ENCODE measurements at places on chromosomes 5 and 9.

DNA sequence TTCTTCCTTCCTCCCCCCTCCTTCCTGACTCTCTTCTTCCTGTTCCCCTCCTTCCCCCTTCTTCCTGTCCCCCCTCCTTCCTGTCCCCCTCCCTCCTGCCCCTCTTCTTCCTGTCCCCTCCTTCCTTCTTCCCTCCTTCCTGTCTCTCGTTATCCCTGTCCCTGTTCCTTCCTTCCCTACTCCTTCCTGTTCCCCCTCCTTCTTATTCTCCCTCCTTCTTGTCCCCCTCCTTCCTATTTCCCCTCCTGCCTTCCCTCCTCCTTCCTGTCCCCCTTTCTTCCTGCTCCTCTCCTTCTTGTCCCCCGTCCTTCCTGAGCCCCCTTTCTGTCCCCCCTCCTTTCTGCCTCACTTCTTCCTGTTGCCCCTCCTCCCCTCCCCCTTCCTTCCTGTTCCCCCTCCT is 70.6 kb downstream of the COL5A1 start:
- no peak for DNase-seq

- no peak for DNase-seq
These were observed 137.1 kb upstream of the FSTL4 start for GRCh38 chr5:133749331-133749985.

DNA sequence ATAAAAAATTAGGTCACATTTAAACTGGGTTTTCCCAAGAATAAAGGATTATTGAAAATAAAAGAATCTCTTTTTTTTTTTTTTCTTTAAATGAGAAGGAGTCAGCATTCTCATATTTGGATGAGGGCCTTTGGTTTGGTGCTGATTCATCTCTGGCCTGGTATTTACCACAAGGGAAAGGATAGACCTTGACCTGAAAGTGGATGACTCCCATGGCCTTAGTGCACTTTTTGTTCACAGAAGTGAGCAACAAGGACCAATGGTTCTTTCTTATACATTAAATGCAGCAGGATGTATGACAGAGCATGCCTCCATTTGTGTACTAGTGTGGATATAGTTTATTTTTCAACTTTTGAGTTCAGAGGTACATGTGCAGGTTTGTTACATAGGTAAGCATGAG is 6.9 kb downstream of the YTHDC2 start:
- DNase-seq = no peak

- DNase-seq = no peak
These were observed 114.2 kb downstream of the GOLPH3 start for GRCh38 chr5:32059761-32060530.

GRCh38 chr5:127697894-127698600 is 5.1 kb upstream of the CCDC192 start:
- DNase-seq = no peak

GRCh38 chr5:160833806-160834205 is 18.2 kb downstream of the ATP10B start:
- no peak for DNase-seq

- no peak for DNase-seq
These were observed 112.3 kb upstream of the GDNF start for GRCh38 chr5:37951946-37952721.

GRCh38 chr5:64213531-64213930 is 47.9 kb downstream of the RNF180 start:
- DNase-seq = no peak

DNA sequence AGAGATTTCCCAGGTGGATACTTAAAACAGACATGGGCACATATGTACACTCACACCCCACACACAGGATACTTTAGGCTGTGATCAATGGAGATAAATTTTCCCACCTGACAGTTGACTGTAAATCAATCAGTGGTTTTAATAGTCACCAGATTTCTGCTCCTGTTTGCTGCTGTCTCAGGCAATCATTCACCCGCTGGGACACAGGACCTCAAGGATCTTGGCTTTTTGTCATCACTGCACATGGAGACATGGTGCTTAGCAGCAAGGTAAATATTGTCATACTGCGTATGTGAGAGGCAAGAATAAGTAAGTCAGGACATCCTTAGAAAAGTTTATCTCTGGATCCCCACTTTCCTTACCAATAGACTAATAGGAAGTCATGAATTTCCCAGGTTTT is 60.8 kb upstream of the KLF9 start:
- DNase-seq = no peak

GRCh38 chr9:13027879-13028278 is 251.6 kb downstream of the MPDZ start:
- no peak for DNase-seq

GRCh38 chr9:14993901-14994554 is 83.8 kb upstream of the FREM1 start:
- DNase-seq = no peak

DNA sequence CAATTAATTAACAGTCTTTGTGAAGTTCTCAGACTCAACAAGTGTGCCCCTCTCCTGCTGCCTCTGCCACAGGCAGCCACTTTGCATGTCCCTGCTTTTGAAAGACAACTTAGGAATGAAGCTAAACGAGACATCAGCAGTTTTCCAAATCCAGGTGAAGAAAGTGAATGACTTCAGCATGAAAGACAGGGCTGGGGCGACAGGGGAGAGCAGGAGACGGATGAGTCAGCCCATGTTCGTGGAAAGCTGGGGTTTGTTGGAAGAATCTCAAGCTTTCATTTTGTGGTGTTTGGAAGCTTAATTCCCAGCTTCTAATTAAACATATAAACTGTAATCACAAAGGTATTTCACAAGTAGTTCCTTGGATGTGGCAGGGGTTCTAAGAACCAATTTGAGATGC is 207.8 kb upstream of the MAP3K1 start:
- DNase-seq = no peak

- no peak for DNase-seq
These were observed 360.8 kb downstream of the NTRK2 start for GRCh38 chr9:85030316-85030715.

DNA sequence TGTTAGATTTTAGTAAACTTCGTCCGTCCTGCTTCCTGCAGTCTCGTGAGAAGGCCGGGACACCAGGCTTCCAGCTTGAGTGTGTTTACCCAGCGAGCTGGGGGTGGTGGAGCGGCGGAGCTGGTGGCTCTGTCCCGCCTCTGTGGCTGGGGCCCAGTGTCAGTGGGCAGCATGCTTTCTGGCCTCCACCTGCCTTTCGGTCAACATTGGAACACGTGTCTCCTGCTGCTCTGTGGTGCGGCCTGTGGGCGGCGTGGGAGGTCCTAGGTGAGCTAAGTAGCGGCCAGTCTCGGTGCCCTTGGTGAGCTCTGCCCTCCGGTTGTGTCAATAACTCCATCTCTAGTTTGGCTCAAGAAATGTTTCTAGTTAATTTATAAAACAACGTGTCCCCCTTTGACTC is 125.9 kb downstream of the GADD45G start:
- no peak for DNase-seq

GRCh38 chr5:16345454-16345853 is 120.1 kb downstream of the ZNF622 start:
- no peak for DNase-seq

DNA sequence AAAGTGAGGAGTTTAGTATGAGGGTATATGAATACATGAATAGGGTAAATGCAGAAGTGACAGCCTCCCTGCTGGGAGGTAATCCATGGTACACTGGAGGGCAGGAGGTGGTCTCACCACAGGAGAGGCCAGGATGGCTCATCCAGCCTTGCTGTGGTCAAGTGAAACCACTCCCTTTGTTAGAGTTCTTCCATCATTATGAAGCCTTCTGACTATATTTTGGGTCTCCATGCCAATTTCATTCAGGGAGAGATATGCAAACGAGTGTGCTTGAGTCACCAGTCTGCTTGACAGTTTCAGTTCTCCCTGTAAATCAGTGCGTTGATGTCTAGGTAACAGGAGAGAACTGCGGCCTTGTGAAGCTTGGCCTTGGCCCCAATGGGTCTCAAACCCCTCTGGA is 16.4 kb downstream of the PPP3R2 start:
- no peak for DNase-seq

DNA sequence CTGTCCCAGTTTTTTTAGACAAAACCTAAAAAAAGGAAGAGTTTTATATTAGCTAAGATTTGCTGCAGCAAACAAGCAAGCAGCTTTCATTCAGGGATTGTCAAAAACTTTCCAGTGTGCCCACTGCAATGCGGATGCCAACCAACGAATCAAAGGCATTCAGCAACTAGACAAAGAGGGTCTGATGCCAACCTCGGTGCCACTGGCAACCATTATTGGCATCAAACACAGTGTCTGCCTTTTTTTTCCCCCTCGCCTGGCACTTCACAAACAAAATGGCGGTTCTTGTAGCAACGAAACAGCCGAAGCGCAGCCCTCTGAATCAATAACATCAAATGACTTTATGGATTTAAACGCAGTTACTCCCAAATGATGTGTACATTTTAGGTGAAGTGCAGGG is 10.4 kb downstream of the NFIB start:
- no peak for DNase-seq

GRCh38 chr9:6428940-6429889 is 16.2 kb downstream of the UHRF2 start:
- no peak for DNase-seq

GRCh38 chr9:21710548-21711191 is 91.8 kb upstream of the MTAP start:
- DNase-seq = no peak

DNA sequence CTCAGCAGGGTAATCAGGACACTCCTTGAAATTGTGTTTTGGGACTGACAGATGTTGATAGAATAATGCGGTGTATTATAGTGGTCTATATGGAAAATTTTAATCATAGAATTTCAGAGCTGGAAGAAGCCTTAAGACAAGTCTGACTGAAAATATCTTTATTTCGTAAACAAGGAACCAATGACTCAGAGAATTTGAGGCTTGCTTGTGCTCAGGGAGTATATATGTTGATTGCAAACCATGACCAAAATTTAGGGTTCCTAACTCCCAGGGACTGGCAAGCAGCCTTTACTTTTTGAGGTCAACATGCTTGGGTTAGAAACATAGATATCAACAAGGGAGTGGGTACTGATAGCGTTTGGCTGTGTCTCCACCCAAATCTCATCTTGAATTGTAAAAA is 287.2 kb downstream of the CD180 start:
- DNase-seq = no peak

DNA sequence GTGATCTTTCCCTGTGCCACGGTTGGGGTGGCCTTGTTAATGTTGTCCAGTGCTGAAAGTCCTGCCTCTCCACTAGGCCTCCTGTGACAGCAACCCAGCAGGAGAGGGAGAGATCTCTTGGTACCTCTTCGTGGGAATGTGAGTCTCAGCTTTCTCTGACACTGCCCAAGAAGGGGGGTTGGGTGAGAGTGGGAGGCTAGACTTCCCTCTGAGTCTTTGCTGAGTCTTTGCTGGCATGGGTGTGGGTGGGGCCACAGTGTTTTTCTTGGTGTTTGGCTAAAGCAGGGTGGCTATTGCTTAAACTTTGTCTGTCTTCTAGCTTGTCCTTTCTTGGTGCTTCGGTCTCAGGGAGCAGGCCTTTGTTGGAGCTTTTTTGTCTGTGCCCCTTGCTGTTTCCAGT is 145.6 kb downstream of the GNA14 start:
- DNase-seq = no peak

DNA sequence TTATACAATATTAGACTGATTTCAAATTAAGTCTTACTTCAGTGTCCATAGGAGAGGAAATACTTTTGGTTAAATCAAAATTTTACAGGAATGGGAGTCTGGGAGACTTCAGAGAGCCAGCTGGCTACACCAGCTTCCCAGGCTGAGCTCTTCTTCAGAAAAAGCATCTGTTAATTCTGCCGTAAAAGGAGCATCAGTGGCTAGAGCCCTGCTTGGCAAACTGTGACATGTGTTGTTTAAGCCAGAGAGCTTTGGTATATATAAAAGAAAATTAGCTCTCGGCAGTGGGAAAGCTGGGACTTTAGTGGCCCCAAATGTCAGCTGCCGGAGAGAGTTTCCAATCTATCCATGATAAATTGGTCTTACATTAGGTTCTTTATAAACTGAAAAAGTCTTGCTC is 378.8 kb upstream of the TUSC1 start:
- DNase-seq = no peak

DNA sequence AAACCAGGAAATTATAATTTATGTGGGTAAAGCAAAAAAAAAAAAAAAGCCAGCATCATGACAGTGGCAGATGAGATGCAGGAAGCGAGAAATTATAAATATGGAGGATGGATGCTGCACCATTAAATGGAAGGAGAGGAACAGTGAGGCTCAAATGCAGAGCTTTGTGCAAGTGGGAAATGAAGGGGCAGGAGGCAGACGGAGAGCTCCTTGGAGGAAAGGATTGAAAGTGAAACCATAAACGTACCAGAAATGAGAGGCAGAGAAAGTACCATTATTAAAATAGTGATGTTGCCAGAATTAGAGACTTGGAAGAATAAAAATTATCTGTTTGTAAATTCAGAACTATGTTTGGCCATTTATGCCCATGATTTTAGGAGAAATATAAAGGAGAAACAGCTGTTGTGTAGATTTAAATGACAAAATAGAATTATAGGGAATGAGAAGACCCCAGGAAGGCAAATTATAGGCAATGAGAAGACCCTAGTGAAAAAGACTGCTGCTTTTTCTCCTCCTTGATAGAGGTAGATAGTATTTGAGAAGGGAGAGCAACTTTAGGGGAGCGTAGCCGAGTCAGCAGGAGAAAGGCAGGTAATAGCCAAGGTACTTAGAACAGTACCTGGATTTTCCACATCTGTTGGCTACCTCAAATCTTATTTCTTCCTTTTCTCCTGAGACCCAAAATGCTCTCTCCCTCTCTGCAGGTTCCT is 341.0 kb upstream of the CD180 start:
- DNase-seq = no peak

GRCh38 chr9:81522716-81523551 is 166.4 kb downstream of the TLE1 start:
- DNase-seq = no peak

DNA sequence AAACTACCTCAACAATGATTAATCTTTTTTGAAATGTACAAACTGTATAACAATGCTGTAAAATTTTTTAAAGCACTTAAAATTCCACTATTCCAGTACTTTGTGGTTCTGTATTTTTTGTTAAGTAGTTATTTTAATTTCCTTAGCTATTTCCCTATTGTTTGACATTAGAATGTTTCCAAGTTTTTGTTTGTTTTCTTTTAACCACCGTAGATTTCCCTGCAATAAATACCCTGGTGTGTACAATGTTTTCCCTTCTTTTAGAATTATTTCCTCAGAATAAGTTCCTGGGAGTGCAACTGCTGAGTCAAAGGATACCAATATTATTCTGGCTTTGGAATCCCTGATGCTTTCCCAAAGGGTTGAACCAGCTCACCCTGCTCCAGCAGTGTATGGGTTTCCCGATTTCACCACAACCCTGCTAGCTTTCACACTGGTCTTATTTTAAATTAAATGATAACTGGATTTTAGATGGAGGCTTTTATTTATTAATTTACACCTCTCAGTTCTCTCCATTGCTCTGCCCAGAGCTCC is 20.6 kb upstream of the ANGPTL2 start:
- DNase-seq = no peak

- peak; percentile 78 for DNase-seq
These were observed 552 bp downstream of the OTULINL start for GRCh38 chr5:14581891-14582796.

Data from NK-92 treated with Interleukin-12 subunit alpha and Interleukin-12 subunit beta, amount 100 ng/mL, for 24 hours (cell line).